Occipital lobe (tissue), 3 donors: ENCODE measurements at places on chromosomes 6 and 20.
A peak's percentile ranks its signal among the peaks of the same experiment; 100 is the strongest.

GRCh38 chr6:90298459-90299053 is 1.9 kb upstream of the BACH2 start:
- DNase-seq, result no peak

GRCh38 chr6:20712011-20712410 is 177.8 kb downstream of the CDKAL1 start:
- no peak for DNase-seq

GRCh38 chr6:37192666-37193065 is 22.7 kb downstream of the PIM1 start:
- DNase-seq, result no peak

DNA sequence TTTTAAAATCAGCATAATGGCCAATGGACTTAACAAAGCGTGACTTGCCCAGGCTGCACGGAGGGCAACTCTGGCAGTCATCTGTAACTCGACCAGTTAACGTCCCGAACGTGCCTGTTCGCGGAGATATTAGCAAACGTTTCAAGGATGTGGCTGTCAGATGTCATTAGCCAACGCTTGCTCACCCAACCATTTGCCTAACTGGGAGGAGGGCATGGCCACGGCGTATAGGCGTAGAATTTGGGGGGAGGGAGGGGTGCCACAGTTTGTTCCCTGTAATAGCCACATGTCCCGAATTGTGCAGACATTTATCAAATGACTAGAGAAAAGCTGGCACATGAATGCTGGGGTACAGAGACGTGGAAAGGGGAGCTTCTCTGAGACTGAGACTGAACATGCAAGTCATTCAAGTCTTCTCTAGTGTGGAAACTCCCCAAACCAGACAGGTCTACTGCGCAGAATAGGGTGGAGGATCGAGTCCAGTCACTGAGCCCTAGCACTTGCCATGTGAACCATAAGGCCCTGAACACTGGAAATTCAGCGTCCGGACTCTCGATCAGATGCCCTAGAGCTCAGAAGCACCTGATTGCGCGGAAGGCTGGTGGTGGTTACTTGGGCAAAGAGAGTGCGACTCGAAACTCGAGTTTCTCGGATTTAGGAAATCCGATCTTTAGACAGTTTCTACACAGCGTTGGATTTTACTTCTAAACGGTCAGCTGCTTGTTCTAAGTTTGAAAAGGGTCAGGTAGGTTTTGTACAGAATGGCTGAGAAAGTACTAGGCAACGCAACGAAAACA is 32.6 kb downstream of the TFAP2B start:
- DNase-seq, result no peak

GRCh38 chr6:18019539-18020534 is 32.4 kb upstream of the KIF13A start:
- no peak for DNase-seq

GRCh38 chr20:1844325-1845162 is 50.7 kb upstream of the SIRPA start:
- DNase-seq, result no peak

DNA sequence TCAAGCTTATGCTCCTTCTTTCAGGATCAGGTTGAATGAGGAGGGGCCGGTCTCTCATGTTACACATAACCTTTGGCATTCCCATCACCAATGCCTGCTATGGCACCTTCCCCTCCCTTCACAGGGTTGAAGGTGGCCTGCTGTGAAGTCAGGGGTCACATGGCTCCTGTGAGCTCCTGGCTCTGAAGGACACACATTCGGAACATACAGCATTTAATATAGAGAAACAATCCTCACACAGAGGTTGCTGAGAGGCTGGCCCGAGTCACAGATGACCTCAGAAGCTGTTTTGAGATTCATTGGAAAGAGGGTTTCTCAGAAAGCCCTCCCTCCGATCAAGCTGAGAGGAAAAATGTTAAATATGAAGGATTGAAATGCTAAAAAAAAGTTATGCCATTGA is 82.1 kb downstream of the PSMG4 start:
- DNase-seq, result no peak

- peak; percentile 84 for DNase-seq
These were observed at the start of gene JAG1 for GRCh38 chr20:10673842-10674683. Gene JAG1 (minus strand): TSS chr20:10673999. CDS start chr20:10673530, 469 bp downstream.

- DNase-seq, result no peak
These were observed 102.4 kb upstream of the CNR1 start for GRCh38 chr6:88268508-88268907.

DNA sequence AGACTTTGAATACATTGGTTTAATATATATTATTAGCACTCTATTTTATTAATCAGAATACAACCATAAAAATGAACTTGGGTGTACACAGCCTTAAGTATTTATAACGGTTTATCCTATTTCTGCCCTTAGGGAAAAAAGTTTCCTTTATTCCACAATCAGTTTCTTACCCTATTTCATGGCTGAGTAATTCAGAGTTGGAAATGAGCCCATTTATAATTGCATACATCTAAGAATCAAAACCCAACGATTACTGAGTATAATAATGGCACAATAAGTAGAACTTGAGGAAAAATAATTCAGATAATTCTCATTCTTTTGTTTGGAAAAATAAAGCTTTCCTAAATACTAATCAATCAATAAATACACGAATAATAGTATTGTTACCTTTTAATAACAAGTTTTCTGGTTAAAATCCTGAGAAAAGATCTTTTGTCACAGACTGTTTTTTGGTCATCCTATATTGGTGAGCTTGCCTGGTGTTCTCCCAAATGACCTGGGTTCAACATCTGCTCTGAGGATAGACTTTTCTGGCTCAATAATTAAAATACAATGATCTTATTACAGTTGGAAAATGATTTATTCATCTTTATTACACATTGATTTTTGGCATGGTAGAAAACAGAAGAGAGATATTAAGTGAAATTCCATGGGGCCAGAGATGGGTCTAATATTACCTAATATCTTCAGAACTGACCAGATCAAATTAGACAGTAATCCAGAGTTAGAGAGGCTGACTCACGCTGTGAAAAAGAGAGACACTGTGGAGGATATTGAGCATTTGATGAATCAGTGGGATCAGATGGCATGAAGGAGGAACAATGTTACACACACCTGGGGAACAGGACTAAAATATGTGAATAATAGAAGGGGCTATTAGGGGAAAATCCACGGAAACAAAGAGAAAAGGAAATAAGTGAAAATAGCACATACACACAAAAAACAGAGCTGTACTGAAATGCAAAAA is 162.1 kb upstream of the TBX18 start:
- no peak for DNase-seq

- no peak for DNase-seq
These were observed 43.3 kb upstream of the LRFN2 start for GRCh38 chr6:40630488-40630887.

GRCh38 chr20:16569246-16570153 is 3.7 kb downstream of the KIF16B start:
- no peak for DNase-seq

DNA sequence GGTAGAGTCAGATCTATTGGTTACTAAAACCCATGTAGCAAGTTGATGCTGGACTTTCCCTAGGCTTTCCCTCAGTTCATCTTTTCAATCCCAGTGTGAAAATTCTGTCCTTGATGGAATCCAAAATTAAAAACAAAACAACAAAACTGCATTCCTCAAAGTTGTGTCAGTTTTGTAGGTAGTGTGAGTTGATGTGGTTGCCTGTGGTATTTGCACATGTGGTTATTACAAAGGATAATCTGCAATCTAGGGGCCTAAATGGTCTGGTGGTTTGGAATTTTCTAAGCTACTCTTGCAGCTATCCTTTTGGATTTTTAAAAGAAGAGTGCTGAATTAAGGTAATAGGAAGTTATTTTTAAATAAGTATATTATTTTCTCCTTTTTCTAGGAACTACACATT is 132.2 kb upstream of the SCGN start:
- no peak for DNase-seq

DNA sequence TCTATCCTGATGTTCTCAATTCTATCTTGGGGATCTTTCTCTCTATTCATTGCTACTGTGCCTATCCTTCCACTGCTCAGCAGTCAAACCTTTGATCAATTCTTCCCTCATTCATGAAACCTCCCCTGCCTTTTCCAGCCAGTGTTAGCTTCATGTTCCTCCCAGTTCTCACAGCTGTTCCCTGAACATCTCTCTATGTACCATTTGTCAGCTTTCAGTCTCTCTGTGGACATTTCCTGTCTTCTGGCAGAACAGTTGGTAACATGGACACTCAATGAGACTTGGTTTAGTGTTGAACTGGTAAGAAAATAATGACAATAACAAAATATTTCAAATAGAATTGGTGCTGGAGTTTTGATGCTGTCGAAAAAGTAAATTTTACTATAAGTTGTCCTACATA is 26.2 kb downstream of the SPTLC3 start:
- no peak for DNase-seq

- no peak for DNase-seq
These were observed 108.0 kb downstream of the BMP7 start for GRCh38 chr20:57158474-57158873.

GRCh38 chr6:37483252-37483901 is 16.3 kb downstream of the CCDC167 start:
- no peak for DNase-seq

- no peak for DNase-seq
These were observed 256 bp upstream of the OVOL2 start for GRCh38 chr20:18057994-18058349.

- DNase-seq, result no peak
These were observed 3.5 kb downstream of the FOXO3 start for GRCh38 chr6:108564178-108564577.

DNA sequence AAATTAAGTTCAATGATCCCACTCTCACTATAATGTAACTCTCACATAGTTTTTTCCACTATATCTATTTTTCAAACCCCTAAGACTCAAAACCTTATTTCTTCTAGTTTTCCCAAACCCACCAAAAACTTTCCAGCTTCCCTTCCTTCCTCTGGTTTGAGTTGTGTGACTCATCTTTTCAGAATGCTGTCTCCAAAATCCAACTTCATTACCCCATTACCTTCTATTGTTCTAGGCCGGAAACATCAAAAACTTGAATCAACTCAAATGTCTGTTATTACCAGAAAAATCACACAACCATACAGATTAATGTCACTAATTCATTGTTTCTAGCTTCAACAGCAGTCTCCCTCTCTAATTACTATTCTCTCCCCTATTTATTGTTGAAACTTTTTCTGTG is 1090.3 kb downstream of the HACE1 start:
- no peak for DNase-seq

- no peak for DNase-seq
These were observed 14.3 kb upstream of the ZC3H12D start for GRCh38 chr6:149499066-149499465.

- DNase-seq, result no peak
These were observed 18.2 kb upstream of the FRMD1 start for GRCh38 chr6:168097221-168097620.

DNA sequence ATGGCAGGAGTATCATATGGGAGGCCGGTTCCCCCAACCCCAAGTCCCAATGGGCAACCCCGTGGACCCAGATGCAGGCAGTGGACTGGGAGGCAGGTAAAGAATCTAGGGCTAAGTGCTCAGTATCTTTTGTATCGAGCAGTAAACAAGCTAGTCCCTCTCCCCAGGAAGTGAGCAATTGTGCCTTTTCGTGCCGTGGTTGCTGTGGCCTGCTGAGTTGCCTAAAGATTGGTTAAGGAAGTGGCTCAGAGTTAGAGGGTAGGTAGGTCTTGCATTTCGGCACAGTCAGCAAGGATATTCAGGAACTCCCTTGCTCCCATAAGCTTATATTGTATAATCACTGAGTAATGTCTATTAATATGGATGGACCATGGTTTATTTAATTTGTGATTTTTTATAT is 1.3 kb upstream of the DNAH8 start:
- DNase-seq, result no peak
